ENCODE measurements at places on chromosomes 4 and X.

GRCh38 chr4:14254252-14254651, 626.7 kb upstream of the BOD1L1 start:
- no peak for DNase-seq

- no peak for DNase-seq
These were observed 30.7 kb downstream of the HMX1 start for GRCh38 chr4:8840816-8841455.

DNA sequence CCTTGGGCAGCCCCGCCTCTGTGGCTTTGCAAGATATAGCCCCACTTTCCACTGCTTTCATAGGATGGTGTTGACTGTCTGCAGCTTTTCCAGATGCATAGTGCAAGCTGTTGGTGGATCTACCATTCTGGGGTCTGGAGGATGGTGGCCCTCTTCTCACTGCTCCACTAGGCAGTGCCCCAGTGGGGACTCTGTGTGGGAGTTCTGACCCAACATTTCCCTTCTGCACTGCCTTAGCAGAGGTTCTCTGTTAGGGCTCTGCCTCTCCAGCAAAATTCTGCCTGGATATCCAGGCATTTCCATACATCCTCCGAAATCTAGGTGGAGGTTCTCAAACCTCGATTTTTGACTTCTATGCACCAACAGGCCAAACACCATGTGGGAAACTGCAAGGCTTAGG, 153.7 kb downstream of the TBCK start:
- no peak for DNase-seq

DNA sequence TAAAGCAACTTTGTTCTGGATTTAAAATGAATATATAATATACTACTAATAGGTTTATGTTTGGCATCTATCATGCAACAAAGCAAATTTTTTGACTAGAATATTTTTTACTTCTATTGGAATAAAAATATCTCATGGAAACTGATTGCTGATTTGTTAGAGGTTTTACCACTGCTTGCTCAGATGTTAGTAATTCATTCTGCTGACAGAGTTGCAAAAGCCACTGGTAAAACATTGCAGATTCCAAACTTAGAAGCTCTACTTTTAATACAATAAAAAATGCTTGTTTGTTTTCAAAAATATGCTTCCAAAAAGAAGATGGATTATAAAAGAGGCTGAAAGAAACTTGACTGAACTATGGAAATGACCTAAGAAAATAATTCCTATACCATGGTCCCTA, 795.2 kb downstream of the PCDH18 start:
- DNase-seq: no peak

DNA sequence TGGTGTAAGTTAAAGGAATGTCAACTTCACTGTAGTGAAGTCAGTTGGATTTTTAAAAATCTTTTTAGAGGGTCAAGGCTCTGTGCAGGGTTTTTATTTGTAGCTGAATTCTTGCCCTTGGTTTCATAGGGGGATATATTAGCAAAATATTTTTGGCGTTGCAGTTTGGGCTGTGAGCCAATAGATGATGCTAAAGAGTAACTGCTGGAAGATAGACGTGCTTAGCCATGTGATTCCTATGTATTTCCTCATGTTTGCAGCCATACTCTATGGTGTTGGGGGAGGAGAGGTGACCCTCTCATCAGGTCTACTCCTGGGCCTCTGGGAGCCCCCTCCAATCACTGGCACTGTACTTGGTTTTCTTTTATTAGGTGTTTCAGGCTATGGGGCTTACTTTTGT, 246.7 kb upstream of the ARHGAP24 start:
- no peak for DNase-seq

DNA sequence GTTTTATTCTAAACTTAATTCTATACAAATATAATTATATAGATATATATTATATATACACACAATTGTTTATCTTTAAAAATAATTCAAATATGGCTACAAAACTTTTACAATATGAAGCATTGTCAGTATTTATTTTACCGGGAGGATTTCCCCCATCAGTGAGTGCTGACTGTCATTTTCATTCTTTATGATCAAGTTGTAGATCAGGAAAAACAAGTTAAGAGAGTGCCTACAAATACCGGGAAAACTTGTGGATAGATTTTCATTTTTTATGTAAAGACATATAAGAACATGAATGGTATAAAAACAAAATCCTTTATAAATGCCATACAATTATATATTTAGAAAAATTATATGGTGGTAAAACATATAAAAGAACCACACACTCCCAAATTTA, 37.8 kb downstream of the CLCN3 start:
- no peak for DNase-seq
